ENCODE measurements at places on chromosomes 6 and 20. TPM values are rescaled to one million over a fixed set of nuclear protein-coding genes. Genes with fewer than 3 reads are reported as not detected.

- no peak for DNase-seq
Measured at GRCh38 chr6:3359101-3359752, 97.6 kb downstream of the SLC22A23 start.

DNA sequence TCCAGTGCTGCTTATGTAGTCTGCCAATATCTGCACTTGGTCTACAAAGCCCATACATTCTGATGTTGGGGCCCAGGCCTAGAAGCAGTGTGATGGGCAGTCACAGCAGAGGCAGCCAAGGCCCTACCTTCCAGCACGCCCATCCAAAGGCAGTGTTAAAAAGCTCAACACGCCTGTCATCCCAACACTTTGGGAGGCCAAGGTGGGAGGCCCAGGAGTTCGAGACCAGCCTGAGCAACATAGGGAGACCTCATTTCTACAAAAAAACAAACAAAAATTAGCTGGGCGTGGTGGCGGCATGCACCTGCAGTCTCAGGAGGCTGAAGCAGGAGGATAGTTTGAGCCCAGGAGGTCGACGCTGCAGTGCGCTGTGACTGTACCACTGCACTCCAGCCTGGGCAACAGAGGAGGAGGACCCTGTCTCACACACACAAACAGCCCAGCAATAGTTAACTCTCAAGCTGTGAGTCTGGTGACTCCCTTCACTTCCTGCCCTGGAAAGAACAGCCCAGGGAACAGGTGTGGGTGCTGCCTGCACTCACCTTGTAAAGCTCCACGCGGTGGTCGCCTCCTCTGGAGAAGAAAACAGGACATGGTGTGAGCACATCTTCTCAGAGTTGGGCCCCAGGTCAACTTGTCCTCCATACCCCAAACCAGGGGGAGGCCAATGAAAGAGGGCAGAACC, 68.8 kb downstream of the PYGB start:
- no peak for DNase-seq

The SMAP1 gene
- 27.0 TPM for total RNA-seq

DNA sequence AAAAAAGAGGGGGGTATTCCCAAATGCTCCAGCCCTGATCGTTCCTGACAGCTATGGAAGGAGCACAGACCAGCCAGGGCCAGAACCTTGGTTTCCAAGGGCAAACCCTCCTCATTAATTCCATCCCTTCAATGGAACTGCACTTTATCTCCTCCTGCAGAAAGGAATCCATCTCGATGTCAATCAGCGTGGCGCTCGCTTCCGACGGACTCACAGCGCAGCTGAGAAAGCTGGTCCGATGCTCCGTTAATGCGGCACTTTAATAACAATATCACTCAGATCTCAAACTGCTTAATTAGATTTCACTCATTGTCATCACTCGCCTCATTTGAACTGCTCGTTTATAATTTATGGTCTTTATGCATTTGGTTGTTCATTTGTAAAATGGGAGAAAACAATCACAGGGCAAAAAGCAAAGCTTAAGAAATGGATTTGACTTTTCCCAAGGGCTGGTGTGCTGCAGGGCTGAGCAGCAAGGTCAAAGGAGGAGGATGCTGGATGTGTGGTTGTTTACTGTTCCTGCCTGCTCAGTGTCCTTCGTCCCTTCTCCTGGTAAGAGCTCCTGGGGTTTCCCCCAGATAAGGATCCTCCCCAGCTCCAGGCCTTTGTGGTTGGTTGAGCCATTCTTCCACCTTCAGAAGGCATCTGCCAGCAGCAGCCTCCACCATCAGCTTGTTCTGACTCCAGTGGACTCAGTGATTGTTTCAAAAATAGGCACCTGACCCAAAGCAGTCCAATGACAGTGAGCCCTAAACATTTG, 152.7 kb downstream of the ANKRD60 start:
- DNase-seq = peak; percentile 89

GRCh38 chr6:94213226-94213625, 793.9 kb upstream of the EPHA7 start:
- no peak for DNase-seq

- DNase-seq = no peak
Measured at GRCh38 chr6:53544217-53544469, 758 bp downstream of the GCLC start.

The RIPPLY2 gene
- total RNA-seq = not detected

GRCh38 chr20:396252-396618, 11.9 kb upstream of the RBCK1 start:
- no peak for DNase-seq

Data from esophagus muscularis mucosa (tissue), 4 donors.